Colonic mucosa (tissue), 4 donors: ENCODE measurements at places on chromosomes 1 and 21. TPM values are rescaled to one million over a fixed set of nuclear protein-coding genes. Genes with fewer than 3 reads are reported as not detected.
A peak's percentile ranks its signal among the peaks of the same experiment; 100 is the strongest.

- no peaks in the 10 kb centered on the region for H3K27me3 ChIP-seq
- no peak overlapping the region for H3K27ac ChIP-seq
- DNase-seq, result no peak
- H3K36me3 ChIP-seq, result no peaks in the 10 kb centered on the region
Observed at GRCh38 chr1:32494196-32494595, 29.3 kb downstream of the ZBTB8B start.

DNA sequence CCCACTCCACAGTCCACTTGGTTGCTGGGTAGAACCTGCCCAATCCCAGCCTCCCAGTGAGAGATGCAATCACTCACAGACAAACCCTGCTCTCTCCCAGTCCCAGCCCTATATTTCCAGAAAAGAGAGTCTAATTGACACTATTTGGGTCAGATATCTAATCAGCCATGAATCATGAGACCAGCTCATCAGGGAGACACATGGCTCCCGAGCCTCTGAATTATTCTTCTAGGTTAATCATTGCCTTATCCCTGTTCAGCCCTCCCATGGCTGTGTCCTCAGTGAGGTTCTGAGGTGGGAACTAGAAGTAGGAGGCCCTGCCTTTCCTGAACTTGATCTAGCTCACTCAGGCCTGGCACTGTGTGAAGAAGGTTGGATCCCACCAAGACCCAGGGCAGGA lies 49.9 kb upstream of the ZC3H12A start:
- H3K27ac ChIP-seq, result no peak overlapping the region
- no peaks in the 10 kb centered on the region for H3K4me1 ChIP-seq
- no peak for DNase-seq
- H3K4me3 ChIP-seq, result no peak overlapping the region
- H3K27me3 ChIP-seq, result no peaks in the 10 kb centered on the region

DNA sequence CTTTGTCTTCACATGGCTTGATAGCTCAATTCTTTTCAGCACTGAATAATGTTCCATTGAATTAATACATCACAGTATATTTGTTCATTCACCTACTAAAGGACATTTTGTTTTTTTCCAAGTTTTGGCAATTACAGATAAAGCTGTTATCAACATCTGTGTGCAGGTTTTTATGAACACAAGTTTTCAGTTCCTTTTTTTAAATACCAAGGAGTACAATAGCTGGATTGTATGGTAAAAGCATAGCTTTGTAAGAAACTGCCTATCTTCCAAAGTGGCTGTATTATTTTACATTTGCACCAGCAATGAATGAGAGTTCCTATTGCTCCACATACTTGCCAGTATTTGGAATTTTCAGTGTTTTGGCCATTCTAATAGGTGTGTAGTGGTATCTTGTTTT lies 4.8 kb upstream of the MCOLN2 start:
- H3K27me3 ChIP-seq, result peaks cover 21% of the 10 kb centered on the region
- H3K4me3 ChIP-seq, result no peak overlapping the region
- H3K36me3 ChIP-seq, result no peaks in the 10 kb centered on the region
- no peak overlapping the region for H3K27ac ChIP-seq
- peaks cover 12% of the 10 kb centered on the region for H3K4me1 ChIP-seq
- DNase-seq, result no peak

DNA sequence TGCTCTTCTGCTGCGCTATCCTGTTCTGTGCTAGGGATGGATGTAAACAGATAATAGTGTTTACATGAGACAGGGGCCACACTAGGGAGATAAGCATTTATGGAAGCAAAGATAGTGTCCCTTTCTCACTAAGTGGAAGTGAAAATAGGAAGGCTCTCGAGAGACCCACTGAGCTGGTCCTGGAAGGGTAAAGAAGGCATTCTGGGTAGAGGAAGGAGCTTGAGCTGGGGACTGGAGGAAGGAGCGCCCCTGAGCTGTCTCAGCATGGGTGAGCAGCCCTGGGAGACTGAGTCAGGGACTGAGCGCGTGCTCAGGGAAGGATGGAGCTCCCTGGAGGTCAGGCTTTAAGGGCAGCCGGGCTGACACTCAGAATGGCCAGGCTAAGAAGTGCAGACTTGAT lies 93.3 kb downstream of the IGSF21 start:
- H3K27ac ChIP-seq, result no peak overlapping the region
- H3K4me1 ChIP-seq, result no peaks in the 10 kb centered on the region
- no peak overlapping the region for H3K4me3 ChIP-seq
- no peaks in the 10 kb centered on the region for H3K36me3 ChIP-seq
- no peak for DNase-seq
- no peaks in the 10 kb centered on the region for H3K27me3 ChIP-seq

DNA sequence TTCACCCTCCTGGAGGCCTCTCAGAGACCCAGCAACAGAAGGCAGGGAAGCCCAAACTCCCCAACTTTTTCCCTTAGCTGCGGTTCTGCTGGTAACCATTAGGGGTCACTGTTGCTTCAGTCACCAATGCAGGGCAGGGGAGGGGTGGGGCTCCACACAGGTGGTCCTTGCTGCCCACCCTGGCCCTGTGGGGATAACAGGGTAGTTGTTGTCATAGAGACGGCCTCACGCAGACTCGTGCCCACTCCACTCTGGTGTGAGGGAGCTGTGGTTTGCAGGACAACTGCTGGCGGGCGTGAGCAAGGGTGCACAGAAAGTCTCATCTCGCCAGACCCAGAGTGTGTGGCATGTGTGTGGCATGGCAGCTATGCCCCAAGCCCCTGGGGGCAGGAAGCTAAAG lies 19.9 kb downstream of the INSRR start:
- no peaks in the 10 kb centered on the region for H3K36me3 ChIP-seq
- peaks cover 7% of the 10 kb centered on the region for H3K27me3 ChIP-seq
- H3K4me1 ChIP-seq, result no peaks in the 10 kb centered on the region
- no peak for DNase-seq
- no peak overlapping the region for H3K4me3 ChIP-seq
- no peak overlapping the region for H3K27ac ChIP-seq

DNA sequence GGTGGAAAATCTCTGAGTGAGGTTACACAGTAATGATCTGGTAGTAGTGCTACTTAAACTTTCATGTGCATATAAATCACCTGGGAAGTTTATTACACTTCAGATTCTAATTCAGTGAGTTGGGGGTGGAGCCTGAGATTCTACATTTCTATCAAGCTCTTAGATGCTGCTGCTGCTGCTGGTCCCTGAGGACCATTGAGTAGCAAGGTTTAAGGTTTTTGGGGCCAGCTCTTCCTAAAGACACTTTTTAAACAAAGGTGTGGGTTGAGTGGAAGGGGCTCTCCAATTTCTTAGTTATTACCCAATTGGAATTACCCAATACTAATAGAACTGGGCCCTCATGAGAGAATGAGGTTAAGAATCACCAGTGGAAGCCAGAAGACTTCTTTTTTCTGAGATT lies 29.5 kb downstream of the KCNA3 start:
- no peaks in the 10 kb centered on the region for H3K27me3 ChIP-seq
- no peak overlapping the region for H3K4me3 ChIP-seq
- no peaks in the 10 kb centered on the region for H3K4me1 ChIP-seq
- no peaks in the 10 kb centered on the region for H3K36me3 ChIP-seq

DNA sequence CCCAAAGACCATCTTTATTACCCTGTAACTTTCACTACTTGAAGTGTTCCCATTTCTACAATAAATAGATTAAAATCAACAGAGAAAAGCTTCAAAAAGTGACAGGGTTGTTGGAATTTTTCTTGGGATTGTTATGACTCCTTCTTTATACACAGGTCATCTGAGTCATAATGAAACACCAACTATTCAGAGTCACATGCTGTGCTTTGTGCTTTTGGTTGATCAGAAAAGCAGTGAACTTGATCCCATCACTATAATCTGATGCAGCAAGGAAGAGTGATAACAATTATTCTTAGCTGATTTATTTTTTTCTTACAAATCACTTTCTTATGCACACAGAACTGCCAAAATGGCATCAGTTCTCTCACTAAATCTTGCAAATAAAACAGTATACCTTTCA lies 422.9 kb downstream of the PTBP2 start:
- no peak for DNase-seq
- H3K4me1 ChIP-seq, result no peaks in the 10 kb centered on the region

- no peaks in the 10 kb centered on the region for H3K4me1 ChIP-seq
- DNase-seq, result no peak
- no peaks in the 10 kb centered on the region for H3K27me3 ChIP-seq
- H3K36me3 ChIP-seq, result no peaks in the 10 kb centered on the region
- no peak overlapping the region for H3K27ac ChIP-seq
Observed at GRCh38 chr1:172674831-172675613, 16.1 kb downstream of the FASLG start.

GRCh38 chr1:116375148-116375886 lies 2.3 kb downstream of the ATP1A1 start:
- peak overlapping the region; percentile 85 for H3K4me3 ChIP-seq
- DNase-seq, result peak; percentile 33
- H3K27ac ChIP-seq, result peak overlapping the region; percentile 90
- H3K4me1 ChIP-seq, result peaks cover 27% of the 10 kb centered on the region
- H3K27me3 ChIP-seq, result no peaks in the 10 kb centered on the region
- no peaks in the 10 kb centered on the region for H3K36me3 ChIP-seq

DNA sequence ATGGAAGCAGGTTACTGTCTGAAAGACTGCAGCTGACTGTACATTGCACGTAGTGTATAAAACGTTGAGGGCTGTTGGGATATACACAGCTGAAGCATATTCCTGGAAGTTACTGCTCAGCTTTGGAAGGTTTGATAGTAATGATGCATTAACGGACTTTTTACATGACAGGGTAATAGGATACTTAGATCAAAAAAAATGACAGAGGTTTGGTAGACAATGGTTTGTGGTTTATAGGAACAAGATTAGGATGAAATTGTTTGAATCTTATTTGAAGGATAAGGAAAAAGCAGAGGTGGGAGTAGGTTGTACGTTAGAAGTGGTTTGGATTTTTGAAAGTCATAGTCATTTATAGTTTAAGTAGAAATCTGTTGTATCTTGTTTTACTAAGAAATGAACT lies 33.0 kb downstream of the ADGRL2 start:
- no peaks in the 10 kb centered on the region for H3K27me3 ChIP-seq
- H3K4me1 ChIP-seq, result no peaks in the 10 kb centered on the region
- H3K36me3 ChIP-seq, result no peaks in the 10 kb centered on the region
- DNase-seq, result no peak

- H3K4me1 ChIP-seq, result no peaks in the 10 kb centered on the region
- DNase-seq, result no peak
- H3K36me3 ChIP-seq, result no peaks in the 10 kb centered on the region
- no peak overlapping the region for H3K27ac ChIP-seq
Observed at GRCh38 chr1:12505231-12505630, 112.8 kb downstream of the DHRS3 start.

DNA sequence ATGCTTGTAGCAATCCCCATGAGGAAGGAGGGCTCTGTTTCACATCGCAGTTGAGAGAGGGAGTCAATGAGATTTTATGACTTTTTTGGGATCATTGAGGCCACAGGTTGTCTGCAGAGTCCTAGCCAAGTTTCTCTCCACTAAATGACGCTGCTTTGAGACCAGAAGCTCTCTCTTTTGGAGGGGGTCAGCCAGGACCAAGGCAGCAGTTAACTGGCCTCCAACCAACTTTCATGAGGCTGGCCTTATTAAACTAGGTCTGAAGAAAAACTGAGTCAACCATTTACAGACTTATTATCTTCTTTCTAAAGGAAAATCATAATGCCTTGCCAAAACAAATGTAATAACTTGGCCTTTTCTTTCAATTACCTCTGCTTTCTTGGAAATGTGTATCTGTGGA lies 8.6 kb downstream of the WLS start:
- H3K27ac ChIP-seq, result no peak overlapping the region
- H3K4me3 ChIP-seq, result no peak overlapping the region
- no peaks in the 10 kb centered on the region for H3K4me1 ChIP-seq
- no peaks in the 10 kb centered on the region for H3K27me3 ChIP-seq
- DNase-seq, result no peak

DNA sequence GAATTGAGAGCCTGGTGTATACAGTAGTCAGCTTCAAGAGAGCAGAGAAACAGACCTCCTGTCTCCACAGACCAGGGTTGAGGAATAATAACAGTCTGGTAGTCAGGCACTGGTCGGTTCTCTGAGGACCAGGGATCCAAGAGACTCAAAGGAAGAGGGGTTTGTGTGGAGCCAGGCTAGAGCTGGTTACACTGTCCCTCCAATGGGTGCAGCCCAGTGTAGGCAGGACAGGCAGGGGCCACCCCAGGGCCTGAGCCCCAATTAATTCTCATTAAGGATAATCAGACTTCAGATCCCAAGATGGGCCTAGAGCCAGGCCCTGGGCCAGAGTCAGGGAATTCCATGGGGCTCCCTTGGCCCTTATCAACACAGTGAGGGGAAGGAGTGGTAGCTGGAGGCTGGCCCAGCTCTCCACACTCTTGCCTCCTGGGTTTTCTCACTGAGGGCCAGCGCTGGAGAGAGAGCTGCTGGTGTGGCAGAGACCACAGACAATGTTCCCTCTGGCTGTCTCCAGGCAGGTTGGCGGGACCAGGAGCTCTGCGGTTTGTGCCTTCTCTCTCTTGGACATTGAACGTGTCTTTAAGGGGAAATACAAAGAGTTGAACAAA lies 9.1 kb downstream of the SEMA4A start:
- H3K36me3 ChIP-seq, result no peaks in the 10 kb centered on the region
- DNase-seq, result no peak
- no peak overlapping the region for H3K27ac ChIP-seq
- H3K4me3 ChIP-seq, result no peak overlapping the region

DNA sequence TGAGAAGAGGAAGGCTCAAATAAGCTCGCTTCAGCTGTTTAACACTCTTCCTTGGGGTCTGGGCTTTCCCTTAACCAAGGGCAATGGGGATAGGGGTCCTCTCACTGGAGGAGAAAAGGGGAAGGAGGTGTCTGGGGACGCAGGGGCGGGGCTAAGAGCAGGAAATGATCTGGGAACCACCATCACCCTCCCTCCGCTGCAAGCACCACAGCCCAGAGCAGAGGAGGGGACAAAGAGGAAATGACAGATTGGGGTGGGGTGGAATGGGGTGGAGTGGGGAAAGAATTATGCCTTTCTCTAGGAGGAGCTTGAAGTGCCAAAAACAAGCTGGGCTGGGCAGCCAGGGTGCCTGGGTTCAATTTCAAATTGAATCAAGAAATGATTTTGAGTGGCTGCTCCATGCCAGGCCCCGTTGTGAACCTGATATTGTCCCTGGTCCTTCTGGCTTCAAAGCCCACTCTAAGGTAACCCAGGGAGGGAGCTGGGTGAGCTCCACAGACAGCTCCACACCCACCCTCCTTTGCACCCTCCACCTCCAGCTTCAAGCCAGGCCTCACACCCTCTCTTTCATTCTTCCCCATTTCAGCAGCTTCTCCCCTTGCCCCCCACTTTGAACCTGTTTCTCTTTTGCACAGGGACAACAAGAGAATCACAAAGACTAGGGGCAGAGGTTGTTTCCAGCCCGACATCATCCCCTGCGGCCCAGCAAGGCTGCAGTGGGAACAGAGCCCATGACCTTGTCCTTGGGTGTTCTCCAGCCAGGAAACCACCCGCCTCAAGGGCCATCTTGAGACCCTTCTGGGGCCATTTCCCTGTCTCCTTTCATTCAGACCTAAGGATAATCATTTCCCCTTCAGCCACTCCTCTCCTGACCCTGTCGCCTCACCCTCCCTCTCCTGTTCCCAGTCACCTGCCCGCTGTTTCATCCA lies 1.1 kb downstream of the ARHGAP30 start:
- no peaks in the 10 kb centered on the region for H3K36me3 ChIP-seq
- H3K4me3 ChIP-seq, result peak overlapping the region; percentile 33
- H3K4me1 ChIP-seq, result no peaks in the 10 kb centered on the region
- H3K27ac ChIP-seq, result peak overlapping the region; percentile 82
- no peaks in the 10 kb centered on the region for H3K27me3 ChIP-seq

GRCh38 chr1:17538428-17539117 lies 925 bp upstream of the ARHGEF10L start:
- peak overlapping the region; percentile 57 for H3K27ac ChIP-seq
- no peaks in the 10 kb centered on the region for H3K27me3 ChIP-seq
- peak; percentile 66 for DNase-seq
- no peak overlapping the region for H3K4me3 ChIP-seq

TFF2 gene
- 2.5 TPM for total RNA-seq

CYP4A11 gene
- not detected for total RNA-seq

TDRKH gene
- 9.1 TPM for total RNA-seq

GPR161 gene
- 2.5 TPM for total RNA-seq

CALML6 gene
- total RNA-seq, result 0.17 TPM

EPHA8 gene
- total RNA-seq, result not detected
